Neural progenitor cell (in vitro differentiated cells): ENCODE measurements at places on chromosomes 3 and 15. TPM values are rescaled to one million over a fixed set of nuclear protein-coding genes. Genes with fewer than 3 reads are reported as not detected.

The PCBP4 gene
- total RNA-seq: 30.5 and 82.3 TPM in 2 replicates

The HGD gene
- 0.28 TPM in 1 of 2 replicates, not detected in the other for total RNA-seq

The CP gene
- 0.90 TPM in 1 of 2 replicates, not detected in the other for total RNA-seq

The CPEB1 gene
- total RNA-seq: 2.1 and 5.8 TPM in 2 replicates

DNA sequence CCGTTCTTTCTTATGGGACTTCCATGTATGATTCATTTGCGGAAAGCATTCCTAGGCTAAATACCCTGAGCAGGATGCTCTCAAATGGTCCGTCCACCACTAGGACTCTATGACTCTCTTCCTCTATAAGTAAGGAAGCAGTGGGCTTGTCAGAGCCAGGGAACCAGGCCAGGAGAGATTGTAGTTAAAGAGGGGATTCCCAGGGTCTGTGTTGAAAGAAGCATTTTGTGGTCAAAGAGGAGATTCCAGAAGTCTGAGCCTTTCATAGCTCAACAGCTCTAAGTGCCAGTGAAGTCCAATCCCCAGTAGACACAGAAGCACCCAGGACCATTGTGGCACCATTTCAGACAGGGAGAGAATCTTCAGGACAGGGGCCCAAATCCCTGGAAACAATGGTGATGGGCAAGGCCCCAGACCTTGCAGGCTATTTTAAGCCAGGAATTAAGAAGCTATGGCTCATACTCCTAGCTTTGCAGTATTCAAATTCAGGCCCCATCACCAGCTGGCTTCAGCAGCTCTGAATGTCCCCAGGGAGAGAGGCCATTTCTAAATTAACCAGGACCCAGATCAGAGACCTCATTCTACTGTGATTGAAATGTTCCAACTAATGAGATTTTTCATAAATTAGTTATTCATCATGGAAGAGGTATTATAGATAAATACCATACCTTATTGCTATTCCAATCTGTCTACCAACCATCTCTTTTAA is 81.7 kb downstream of the CD47 start:
- no peaks in the 10 kb centered on the region for H3K4me1 ChIP-seq
- no peak overlapping the region for H3K4me3 ChIP-seq
- no peak for DNase-seq
- no peaks in the 10 kb centered on the region for H3K27me3 ChIP-seq
- H3K36me3 ChIP-seq: no peaks in the 10 kb centered on the region

DNA sequence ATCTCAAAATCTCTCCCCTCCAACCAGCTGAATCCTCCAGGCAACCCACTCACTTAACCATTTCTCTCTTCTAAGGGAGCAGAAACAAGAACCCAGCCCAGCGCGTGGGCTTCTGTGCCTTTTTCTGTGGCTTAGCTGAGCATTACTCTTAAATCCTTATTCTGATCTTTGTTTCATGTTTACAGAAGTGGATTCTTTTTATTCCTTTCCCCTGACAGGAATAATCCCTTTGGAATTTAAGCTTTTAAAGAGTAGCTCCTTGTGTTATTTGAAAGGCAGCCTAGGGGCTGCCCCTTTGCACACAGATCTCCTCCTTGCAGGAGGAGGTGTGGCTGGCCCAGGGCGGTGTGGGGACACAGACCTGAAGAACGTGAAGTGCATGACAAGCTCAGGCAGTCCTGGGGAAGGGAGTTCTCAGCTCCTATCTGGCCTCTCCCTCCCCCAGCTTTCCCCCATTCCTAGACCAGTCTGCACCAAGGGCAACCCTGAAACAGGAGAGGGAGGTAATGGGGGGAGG is 77.1 kb upstream of the UBE2E1 start:
- no peaks in the 10 kb centered on the region for H3K27me3 ChIP-seq
- peaks cover 18% of the 10 kb centered on the region for H3K4me1 ChIP-seq
- DNase-seq: peak; percentile 76
- no peak overlapping the region for H3K4me3 ChIP-seq
- no peaks in the 10 kb centered on the region for H3K36me3 ChIP-seq

- H3K4me1 ChIP-seq: no peaks in the 10 kb centered on the region
- H3K36me3 ChIP-seq: no peaks in the 10 kb centered on the region
These were observed 1348.2 kb upstream of the ALCAM start for GRCh38 chr3:104018541-104018940.

DNA sequence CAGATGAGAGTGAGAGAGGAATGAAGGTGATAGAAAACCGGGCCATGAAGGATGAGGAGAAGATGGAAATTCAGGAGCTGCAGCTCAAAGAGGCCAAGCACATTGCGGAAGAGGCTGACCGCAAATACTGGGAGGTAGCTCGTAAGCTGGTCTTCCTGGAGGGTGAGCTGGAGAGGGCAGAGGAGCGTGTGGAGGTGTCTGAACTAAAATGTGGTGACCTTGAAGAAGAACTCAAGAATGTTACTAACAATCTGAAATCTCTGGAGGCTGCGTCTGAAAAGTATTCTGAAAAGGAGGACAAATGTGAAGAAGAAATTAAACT is 88.9 kb downstream of the EOMES start:
- H3K27ac ChIP-seq: no peak overlapping the region
- peaks cover 17% of the 10 kb centered on the region for H3K27me3 ChIP-seq
- peak overlapping the region; percentile 46 for H3K4me3 ChIP-seq
- DNase-seq: no peak
- H3K4me1 ChIP-seq: peaks cover 4% of the 10 kb centered on the region
- H3K36me3 ChIP-seq: no peaks in the 10 kb centered on the region

DNA sequence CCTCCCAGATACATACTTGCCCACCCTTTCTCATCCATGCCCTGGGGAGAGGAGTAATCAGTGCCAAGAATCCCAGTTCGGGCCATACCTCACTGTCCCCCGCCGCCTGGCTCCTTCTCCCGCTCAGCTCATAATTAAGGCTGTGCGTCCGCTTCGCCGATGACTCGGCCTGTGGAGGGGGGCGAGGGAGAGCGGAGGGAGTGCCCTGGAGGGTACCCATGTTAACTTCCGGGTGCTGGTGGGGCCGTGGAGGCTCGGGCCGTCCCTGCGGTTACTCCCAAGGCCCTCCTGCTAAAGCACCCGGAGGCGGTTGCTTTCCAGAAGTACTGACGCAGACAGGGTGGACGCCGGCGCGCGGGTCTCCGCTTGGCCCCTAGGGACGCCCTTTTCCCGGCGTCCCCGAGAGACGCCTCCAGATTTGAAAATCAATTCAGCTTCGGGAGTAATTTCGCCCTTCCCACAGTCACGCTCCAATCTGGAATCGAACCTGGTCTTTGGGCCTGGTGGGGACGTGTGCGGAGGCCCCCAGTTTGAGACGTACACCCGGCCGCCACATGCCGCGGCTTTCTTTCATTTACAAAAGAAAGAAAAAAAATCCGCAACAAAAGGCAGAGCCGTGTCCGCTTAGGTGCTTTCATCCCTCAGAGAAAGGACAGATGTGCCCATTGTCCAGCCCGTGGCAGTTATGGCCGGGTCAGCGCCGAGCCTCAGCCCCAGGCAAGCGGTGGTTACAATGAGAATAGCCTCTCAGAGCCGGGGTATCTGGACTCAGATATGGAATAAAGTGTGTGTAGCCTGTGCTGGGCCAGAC is 1.0 kb upstream of the ONECUT1 start:
- no peaks in the 10 kb centered on the region for H3K36me3 ChIP-seq
- DNase-seq: peak; percentile 83
- H3K27me3 ChIP-seq: peaks cover 98% of the 10 kb centered on the region

- H3K4me3 ChIP-seq: no peak overlapping the region
- no peak overlapping the region for H3K27ac ChIP-seq
- H3K36me3 ChIP-seq: no peaks in the 10 kb centered on the region
- H3K27me3 ChIP-seq: no peaks in the 10 kb centered on the region
These were observed 508.9 kb upstream of the ADAMTS9 start for GRCh38 chr3:65196663-65197062.

GRCh38 chr15:89368566-89369223 is 34.1 kb upstream of the POLG start:
- H3K27me3 ChIP-seq: peaks cover 100% of the 10 kb centered on the region
- no peak overlapping the region for H3K4me3 ChIP-seq
- DNase-seq: peak; percentile 45
- no peak overlapping the region for H3K27ac ChIP-seq

- no peak overlapping the region for H3K27ac ChIP-seq
- H3K27me3 ChIP-seq: no peaks in the 10 kb centered on the region
- H3K36me3 ChIP-seq: no peaks in the 10 kb centered on the region
These were observed 66.4 kb downstream of the LRTM1 start for GRCh38 chr3:54861248-54862067.

DNA sequence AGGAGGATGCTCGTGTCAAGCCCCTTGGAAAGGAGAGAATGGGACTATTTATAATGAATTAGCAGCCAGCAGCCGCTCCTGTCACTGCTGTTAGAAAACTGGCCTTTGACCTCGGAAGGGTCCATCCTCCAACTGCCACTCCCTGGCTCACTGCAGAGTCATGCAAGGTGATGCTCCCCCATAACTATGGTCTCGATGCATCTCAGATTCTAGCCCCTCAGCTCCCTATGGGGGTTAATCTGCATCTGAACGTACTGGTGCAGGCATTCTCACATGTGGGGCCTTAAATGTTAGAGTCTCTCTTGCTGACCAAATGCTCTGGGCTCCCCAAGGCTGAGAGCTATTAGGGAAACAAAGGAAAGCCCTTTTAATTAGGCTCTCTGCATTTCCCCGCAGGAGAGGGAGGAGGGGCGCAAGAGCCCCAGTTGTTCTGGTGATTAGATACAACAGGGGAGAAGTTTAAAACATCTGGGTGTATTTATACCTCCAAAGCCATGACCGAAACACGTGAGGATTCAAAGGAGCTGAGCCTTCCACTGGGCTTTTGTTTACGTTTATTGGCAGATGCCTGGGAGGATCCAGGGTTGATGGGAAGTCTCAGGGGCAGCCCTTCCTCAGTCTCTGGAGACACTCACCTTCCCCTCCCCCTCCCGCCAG is 182.5 kb downstream of the OPA1 start:
- peaks cover 77% of the 10 kb centered on the region for H3K4me1 ChIP-seq
- no peak overlapping the region for H3K27ac ChIP-seq
- no peak overlapping the region for H3K4me3 ChIP-seq
- peak; percentile 67 for DNase-seq
- H3K36me3 ChIP-seq: no peaks in the 10 kb centered on the region
- H3K27me3 ChIP-seq: peaks cover 35% of the 10 kb centered on the region

DNA sequence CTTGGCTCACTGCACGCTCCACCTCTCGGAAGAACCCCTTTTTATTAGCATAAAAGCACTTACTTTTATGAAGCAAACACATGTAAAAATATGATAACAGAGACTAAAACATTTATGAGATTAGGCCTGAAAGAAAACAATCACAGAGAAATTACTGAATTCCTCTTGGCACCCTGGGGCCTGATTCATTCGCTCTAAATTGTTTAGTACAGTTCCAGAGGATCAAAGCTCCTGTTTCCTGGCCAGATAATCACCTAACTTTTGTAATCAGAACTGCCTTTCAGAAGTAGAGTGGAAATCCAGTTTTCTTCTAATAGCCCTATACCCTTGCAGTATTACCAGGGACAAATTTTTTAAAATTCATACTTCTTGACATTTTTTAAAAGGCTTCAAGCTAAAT is 6.4 kb downstream of the NPAP1 start:
- no peak overlapping the region for H3K27ac ChIP-seq
- H3K4me3 ChIP-seq: no peak overlapping the region
